ENCODE measurements at places on chromosomes 13 and 19. TPM values are rescaled to one million over a fixed set of nuclear protein-coding genes. Genes with fewer than 3 reads are reported as not detected.
A peak's percentile ranks its signal among the peaks of the same experiment; 100 is the strongest.

GRCh38 chr13:48478391-48478790 lies 54.5 kb downstream of the RCBTB2 start:
- no peak for DNase-seq

DNA sequence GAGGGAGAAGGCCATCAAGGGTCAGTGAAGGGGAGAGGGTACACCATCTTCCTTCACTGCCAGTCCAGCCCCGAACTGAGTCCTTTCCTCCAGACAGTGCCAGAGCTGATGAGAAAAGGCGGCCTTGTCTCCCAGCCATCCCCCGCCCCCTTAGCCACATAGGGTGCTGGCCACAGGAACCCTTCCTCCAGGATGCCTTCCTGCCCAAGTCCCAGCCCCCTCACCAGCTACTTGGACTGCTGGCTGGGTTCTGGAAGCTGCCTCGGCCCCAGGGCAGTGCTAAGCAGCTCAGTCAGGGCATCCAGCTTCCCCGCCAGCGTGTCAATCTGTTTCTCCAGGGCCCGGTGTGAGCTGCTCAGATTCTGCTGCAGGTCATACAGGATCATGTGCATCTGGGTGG lies 12.6 kb upstream of the SMG9 start:
- no peak for DNase-seq

GRCh38 chr13:40211586-40211968 lies 454.9 kb downstream of the FOXO1 start:
- no peak for DNase-seq

DNA sequence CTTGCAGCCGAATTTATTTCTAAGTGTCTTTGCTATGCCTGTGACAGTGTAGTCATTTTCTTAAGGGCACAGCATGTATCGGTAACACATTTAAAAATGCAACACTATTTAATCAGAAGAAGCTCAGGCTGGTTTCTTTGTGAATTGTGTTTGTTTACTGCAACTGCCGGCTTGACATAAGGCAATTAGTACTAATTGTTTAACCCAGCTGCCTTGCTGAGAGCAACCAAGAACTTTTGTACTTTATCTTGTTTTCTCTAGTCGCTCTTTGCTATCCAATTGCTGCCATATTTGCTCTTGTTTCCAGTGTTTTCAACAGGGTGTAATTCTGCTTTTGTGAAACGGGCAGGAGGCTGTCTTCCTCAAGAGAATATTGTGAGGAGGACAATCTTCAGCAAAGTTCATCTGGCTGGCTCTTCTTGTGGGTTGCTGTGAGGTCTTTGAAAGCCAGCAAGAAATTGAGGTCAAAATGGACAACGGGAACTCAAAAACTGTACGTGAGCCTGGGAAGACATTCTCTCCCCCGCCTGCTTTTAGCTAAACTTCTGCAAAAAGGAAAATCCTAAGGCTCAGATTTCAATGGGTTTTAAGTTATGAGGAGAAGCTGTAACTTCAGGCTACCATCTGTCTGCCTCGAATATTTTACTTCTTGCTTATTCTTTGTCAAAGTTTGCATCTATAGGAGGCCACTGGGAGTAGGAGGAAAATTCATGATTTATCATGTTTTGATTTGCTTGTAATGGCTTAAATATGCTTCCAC lies 75.8 kb upstream of the TSHZ3 start:
- DNase-seq = no peak

GRCh38 chr19:2774083-2774679 lies 8.9 kb downstream of the SGTA start:
- no peak for DNase-seq

GRCh38 chr13:76667551-76667950 lies 218.7 kb downstream of the KCTD12 start:
- no peak for DNase-seq

- DNase-seq = no peak
These were observed 9.7 kb downstream of the LPAR6 start for GRCh38 chr13:48403151-48403631.

- no peak for DNase-seq
These were observed 2.4 kb upstream of the SIGLEC9 start for GRCh38 chr19:51122112-51122981.

- no peak for DNase-seq
These were observed 30.2 kb downstream of the EFNB2 start for GRCh38 chr13:106505295-106505694.

- DNase-seq = no peak
These were observed 332.1 kb downstream of the UQCRFS1 start for GRCh38 chr19:28880735-28881401.

DNA sequence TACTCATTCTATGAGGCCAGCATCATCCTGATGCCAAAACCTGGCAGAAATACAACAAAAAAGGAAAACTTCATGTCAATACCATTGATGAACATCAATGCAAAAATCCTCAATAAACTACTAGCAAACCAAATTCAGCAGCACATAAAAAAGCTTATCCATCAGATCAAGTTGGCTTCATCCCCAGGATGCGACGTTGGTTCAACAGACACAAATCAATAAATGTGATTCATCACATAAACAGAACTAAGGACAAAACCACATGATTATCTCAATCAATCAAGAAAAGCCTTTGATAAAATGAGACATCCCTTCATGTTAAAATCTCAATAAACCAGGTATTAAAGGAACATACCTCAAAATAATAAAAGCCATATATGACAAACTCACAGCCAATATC lies 134.3 kb downstream of the UGGT2 start:
- DNase-seq = no peak

DNA sequence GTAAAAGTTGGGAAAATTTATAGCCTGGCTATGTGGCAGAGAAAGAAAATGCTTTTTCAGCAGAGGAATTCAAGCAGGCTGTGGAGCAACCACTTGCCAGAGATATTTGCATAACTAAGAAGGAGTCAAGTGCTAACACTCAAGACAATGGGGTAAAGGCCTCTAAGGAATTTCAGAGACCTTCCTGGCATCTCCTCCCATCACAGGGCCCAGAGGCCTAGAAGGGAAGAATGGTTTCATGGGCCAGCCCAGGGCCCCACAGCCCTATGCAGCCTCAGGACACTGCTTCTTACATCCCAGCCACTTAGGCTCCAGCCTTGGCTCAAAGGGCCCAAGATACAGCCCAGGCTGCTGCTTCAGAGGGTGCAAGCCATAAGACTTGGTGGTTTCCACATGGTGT lies 14.3 kb downstream of the SLC15A1 start:
- DNase-seq = no peak

- DNase-seq = no peak
These were observed 2.5 kb downstream of the LIG4 start for GRCh38 chr13:108212886-108213285.

DNA sequence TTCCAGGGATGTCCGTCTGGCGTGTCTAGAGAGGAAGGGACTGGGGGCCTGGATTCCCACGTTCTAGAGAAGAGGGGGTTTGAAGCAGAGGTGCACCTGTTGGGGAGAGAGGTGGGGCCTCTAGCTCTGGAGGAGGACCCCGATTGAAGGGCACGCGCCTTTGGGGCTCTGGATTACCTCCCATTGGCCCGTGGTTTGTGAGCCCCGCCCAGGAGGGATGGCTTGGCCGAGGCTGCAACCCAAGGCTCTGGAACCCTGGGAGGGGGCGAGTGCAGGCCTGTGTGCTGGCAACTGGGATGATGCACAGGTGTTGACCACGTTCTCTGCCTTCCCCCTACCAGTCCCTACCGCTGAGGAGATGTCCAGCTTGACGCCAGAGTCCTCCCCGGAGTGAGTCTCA lies 20.2 kb downstream of the TMEM150B start:
- no peak for DNase-seq

DNA sequence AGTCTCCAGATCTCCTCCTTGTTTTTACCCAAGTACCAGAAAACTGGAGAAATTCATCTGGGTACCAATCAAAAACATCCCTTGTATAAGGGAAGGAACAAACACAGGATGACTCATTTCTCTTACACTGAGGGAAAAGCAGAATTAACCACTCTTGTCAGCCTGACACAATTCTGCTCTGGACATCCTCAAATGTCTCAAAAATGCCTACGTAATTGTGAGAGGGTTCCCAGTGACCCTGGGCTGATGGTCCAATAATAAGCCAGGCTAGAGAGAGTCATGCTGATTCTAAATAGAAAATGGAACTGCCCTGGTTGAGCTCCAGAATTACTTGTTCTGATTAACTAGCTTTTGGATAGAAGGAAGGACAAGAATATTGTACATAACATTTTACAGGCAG lies 14.5 kb downstream of the ZNF708 start:
- no peak for DNase-seq

DNA sequence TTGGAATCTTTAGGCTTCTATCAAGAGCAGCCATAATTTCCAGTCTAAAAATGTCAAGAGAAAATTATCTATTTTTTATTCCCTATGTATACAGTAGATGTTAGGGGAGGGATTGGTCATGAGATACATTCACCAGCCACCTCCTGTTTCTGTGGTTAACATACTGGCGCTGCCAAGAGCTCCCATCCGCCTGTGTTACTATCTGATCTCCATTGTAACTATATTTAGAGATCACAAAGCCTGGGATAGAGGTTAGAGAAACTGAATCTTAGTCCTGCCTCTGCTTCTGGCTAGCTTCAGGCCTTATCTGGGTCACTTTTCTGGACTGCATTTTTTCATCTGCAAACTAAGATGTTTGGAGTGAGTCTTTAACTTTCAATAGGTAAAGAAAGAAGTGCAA lies 46.3 kb downstream of the POLR1D start:
- DNase-seq = no peak

DNA sequence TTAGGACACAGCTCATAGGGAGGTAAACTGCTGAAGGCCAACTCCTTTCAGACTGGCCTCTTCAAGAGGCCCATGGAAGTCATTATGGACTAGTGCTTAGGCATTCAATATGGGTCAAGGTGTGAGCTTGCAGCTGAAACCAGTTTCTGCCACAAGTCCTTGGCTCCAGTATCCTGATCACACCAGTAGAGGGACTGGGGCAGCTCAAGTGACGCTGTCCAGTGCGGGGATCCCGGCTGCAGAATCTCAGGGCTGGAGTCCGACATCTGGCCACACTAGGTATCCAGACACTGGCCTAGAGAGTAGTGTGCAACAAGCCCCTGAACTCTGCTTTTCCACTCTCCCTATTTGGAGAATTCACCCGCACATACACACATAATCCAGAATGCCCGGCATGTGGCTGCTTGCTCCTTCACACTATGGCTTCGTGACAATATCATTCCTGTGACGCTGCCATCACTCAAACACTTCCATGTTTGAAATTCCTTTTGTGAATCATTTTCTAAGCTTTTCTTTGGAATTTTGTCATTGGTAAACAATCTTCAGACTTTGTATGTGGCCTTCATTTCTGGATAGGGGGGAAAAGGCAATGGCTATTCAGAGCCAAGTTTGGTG lies 425.1 kb downstream of the EFNB2 start:
- no peak for DNase-seq

DNA sequence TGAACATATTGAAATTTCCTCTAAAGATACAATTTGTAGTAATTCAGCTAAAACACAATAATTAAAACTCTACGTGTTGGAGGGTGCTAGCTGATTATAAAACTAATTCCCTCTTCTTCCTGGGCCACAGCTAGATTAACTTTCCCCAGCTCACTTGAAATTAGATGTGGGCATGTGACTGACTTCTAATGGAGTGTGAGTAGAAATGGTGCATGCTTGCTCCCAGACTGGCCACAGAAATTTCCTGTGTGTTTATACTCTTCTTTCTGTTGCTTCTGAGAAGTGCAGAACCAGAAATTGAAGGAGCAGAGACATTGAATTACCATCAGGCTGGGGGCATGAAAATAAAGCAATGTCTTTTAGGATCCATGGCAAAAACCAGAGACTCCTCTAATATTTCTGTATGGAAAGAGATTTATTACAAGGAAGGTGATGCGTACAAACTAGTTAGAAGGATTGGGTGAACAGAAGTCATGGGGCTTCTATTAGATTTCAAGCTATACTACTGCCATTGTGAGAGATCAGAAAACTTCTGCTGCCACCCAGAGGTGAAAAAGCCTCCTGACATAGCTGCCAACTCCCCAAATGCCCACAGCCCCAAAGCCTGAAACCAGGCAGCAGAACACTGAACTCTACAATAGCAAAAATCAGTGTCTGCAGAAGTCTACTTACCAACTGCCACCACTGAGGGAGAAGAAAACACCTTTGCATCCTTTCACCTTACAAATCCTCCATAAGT lies 379.2 kb upstream of the MIR17HG start:
- peak; percentile 2 for DNase-seq

GRCh38 chr13:70964874-70965273 lies 856.6 kb upstream of the KLHL1 start:
- DNase-seq = no peak

DNA sequence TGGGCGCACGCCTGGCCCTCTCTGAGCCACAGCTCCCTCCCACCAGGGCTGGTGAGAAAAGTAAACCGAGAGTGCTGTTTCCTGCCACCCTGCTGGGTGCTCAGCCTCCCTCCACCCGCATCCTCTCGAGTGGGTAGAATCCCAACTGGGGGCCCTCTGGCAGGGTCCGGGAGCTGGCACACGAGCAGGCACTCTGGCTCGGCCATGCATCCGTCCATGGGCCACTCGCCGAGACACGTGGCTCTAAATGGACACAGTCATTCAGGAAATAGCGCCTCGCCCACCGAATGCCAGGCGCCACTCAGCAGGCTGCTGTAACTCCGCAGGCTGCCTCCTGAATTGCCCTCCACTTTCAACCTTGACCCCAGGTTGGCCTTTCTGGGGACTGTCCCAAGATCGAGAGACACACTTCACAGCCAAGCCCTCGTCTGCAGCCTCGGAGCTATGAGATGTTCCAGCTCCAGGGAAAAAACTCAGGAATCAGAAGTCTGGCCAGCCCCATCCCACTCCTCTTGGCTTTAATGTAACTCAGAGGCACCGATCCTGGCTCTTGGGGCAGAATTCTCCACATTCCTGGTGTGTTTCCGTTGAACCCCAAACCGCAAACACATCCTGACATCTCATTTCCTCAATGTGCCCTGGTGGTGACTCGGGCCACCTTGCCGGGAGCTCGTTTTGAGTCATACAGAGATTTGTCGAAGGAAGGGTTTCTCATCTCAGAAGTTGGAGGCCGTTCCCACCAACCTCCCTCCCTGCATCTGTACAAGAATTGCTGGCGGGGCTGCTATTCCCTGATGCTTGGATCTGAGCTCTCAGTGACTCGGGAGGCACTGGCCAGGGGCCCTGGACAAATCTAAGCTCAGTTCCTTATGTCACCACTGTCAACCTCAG lies 14.1 kb downstream of the KLF2 start:
- peak; percentile 28 for DNase-seq

DNA sequence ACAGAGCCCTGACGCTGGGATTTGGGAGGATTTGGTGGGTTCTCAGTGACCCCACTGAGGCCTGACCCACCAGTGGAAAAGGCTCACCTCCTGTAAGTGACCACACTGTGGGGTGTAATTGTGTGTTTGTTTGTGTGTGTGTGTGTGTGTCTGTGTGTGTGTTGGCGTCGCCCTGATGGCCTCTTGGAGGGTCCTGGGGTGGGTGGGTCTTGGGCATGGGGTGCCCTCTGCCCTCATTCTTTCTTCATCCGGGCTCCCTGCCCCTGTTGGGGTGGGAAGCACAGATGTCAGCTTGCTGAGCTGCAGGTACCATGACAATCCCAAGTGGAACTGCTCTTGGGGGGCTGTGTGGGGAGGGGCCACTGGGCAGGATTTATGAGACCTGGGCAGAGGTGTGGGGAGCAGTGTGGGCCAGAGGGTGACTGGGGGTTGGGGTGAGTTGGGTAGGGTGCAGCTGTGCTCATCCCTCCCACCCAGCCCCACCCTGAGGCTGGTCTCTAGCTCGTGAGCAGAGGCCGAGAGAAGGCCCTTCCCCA lies 22.8 kb downstream of the WTIP start:
- DNase-seq = no peak

The MYH14 gene
- polyA plus RNA-seq = 5.8 TPM

The CYP2F1 gene
- not detected for polyA plus RNA-seq

The B3GNT3 gene
- 8.6 TPM for polyA plus RNA-seq

The ZNF530 gene
- polyA plus RNA-seq = 1.6 TPM

The NLRP11 gene
- polyA plus RNA-seq = not detected

The CGB3 gene
- polyA plus RNA-seq = not detected

The C19orf12 gene
- 19.6 TPM for polyA plus RNA-seq

The SHISA7 gene
- polyA plus RNA-seq = not detected

The KIR3DL3 gene
- polyA plus RNA-seq = not detected

All from HepG2 (cell line).